Stimulated activated CD4-positive, alpha-beta T cell treated with anti-CD3 and anti-CD28 coated beads, Interleukin-15, amount 100 ng/mL, for 1 hour (primary cell): ENCODE measurements at places on chromosomes 5 and 9.

GRCh38 chr9:36937346-36937745, 96.7 kb downstream of the PAX5 start:
- DNase-seq, result no peak

GRCh38 chr9:130873966-130874365, 22.6 kb downstream of the QRFP start:
- DNase-seq, result no peak

DNA sequence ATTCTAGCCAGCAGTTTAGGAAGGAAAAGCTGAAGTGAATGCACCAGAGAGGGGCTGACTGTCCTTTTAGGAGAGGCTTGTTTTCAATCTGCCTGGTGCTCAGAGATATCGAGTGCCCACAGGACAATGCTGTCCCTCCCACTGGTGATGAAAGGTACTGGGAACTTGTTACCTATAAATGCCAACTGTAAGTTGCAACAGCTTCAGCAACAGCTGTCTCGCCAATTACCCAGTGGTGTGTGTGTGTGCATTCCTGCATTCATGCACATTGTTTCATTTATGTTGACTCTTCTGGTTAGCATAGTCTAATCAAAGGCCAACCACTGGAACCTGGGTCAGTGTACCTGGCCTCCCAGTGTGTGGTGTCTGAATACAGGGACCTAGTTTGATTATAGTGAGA, 161.1 kb downstream of the CSNK1G3 start:
- DNase-seq, result no peak

DNA sequence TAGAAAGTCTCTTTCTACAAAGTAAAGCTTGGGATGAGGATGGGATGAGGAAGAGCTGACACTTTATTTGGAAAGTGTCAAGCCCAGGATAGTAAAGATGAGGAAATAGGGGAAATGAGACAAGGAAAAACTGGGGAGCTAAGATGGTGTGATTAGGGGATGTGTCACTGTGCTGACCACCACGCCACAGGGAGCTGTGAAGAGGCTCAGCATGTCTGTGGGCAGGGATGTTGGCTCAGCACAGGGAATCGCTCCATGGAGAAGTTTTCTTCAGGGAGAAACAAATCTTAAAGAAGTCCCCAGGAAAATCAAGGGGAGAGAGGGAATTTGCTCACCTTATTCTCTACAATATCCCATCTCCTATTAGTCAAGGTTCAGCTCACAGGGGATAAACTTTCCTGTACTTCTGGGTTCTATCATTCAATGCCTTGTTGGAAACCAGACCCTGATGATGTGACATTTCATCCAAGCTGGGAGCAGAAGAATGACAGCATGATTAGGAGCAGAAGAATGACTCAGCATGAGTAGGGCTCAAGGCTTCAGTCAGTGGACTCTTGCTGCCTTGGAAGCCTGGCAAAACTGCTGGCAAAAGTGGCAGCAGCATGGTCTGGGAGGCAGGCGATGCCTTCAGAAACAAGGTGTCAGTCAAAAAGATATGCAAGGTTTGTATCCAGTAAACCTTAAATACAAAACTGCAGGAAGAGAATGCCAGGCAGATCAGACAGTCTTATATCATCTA, 4.9 kb downstream of the HSPB3 start:
- DNase-seq, result no peak

DNA sequence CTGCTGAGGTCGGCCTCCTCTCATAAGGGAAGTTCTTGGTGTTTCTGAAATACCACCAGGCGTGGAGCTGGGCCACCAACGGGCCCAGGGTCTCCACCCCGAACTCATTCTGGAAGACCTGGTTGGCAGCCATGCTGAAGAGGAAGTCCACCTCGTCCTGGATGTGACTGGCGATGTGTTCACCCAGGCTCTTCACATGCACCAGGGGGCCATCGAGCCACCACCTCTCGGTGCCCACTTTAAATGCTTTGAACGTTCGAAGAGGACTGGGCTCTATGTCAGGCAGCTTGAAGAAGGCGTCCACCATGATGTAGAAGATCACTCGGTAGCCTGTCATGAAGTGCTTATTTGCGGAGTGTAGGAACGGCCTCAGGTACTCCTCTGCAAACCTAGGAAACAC, 15.1 kb downstream of the GLT6D1 start:
- DNase-seq, result no peak

GRCh38 chr9:21102305-21102704, 24.6 kb upstream of the IFNB1 start:
- DNase-seq, result no peak

DNA sequence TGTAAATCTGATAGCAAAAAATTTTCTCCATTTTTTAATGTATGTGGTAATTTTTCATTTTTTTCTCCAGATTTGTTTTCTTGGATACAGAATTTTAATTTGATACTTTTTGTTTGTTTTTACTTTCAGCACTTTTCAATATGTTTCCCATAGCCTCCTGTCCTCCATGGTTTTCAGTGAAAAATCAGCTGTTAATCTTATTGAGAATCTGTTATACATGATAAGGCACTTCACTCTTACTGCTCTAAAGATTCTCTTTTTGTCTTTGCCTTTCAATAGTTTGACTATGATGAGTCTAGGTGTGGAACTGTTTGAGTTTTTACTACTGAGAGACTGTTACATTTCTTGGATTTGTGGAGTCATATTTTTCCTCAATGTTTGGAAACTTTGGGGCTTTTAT, 455.7 kb upstream of the NUDT12 start:
- no peak for DNase-seq

DNA sequence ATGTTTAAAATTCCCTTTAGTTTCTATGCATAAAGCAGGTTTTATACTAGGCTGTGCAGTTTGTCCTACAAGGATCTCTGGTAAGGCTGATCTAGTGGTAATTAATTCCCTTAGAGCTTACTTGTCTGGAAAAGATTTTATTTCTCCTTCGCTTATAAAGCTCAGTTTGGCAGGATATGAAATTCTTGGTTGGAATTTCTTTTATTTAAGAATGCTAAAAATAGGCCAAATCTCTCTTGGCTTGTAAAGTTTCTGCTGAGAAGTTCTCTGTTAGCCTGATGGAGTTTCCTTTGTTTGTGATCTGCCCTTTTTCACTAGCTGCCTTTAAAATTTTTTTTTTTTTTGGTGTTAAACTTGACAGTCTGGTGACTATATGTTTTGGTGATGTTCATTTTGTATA, 237.1 kb upstream of the TLE4 start:
- DNase-seq, result no peak

DNA sequence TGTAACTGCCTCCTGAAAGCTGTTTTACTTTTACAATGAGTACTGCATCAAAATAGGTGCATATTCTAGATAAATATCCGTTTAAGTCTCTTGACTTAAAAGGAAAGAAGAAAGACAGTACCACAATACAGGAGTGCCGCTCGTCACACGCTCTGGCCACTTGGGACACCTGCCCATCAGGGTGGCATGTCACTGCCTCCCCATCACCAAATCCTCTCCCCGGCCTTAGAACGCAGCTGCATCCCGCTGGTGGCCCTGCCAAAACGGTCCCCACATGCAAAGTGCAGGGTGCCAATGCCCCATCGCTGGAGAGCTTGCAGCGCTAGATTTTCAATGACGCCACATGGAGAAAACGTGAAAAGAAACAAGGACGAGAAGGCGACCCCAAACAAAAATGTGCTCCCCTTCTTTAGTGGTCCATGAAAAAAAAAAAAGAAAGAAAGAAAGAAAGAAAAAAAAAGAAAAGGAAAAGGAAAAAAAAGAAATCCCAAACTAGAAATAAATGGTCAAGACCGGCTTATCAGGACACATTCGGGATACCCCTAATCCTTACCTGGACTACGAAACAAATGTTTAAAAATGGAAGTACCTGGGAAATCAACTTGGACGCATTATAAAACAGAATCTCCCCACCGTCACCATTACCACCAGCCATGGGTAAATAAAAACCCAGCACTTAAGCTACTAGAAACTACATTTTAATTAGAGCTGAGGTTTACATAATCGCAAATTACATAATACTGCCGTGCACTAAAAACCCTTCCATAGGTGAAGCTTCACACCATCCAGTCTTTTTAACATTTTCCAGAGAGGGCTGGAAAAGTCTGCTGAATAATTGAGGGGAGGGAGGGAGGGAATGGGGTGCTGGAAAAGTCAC, 1.0 kb downstream of the ANKH start:
- DNase-seq, result peak; percentile 46
